ENCODE measurements at places on chromosomes 5 and 9. TPM values are rescaled to one million over a fixed set of nuclear protein-coding genes. Genes with fewer than 3 reads are reported as not detected.

The DAB2IP gene
- total RNA-seq: 3.9 TPM

DNA sequence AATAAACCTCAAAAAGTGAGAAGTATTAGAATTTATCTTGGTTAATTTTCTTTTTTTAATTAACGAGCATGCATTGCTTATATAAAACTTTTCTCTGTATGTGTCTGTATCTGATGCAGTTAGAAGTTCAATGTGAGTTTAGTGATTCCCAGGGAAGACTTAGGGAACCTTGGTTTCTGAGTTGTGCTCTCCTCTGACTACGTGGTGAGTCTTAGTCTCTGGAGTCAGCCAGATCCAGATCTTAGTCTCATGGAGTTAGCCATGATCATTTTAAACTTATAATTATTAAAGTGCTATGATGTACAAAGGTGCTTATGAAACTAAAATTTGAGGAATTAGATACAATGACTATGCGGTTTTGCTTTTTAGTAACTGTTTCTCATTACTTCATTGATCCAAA lies 285.3 kb upstream of the DMRT1 start:
- no peak for DNase-seq

The FBP1 gene
- not detected for total RNA-seq

DNA sequence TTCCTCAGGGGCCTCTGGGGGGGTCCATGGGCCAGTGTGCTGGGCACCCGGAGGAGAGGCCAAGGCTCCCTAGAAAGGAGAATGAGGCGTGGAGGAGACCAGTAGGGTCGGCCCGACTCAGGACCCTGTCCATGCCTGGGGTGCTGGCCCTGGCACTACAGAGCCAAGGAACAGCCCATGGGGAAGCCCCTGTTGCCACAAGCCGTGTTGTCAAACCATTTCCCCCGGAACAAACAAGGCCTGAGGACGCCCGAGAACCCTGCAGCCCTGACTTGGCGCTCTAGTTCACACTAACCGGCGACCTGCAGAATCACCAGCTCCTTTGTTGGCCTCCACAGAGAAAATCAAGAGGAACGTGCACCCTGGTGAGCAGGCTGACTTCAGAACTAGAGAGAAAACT lies 41.6 kb upstream of the SLC12A7 start:
- no peak for DNase-seq

GRCh38 chr5:62594364-62594984 lies 15.9 kb downstream of the LRRC70 start:
- DNase-seq: no peak

The HAPLN1 gene
- not detected for total RNA-seq

The CDC25C gene
- total RNA-seq: 21.5 TPM

DNA sequence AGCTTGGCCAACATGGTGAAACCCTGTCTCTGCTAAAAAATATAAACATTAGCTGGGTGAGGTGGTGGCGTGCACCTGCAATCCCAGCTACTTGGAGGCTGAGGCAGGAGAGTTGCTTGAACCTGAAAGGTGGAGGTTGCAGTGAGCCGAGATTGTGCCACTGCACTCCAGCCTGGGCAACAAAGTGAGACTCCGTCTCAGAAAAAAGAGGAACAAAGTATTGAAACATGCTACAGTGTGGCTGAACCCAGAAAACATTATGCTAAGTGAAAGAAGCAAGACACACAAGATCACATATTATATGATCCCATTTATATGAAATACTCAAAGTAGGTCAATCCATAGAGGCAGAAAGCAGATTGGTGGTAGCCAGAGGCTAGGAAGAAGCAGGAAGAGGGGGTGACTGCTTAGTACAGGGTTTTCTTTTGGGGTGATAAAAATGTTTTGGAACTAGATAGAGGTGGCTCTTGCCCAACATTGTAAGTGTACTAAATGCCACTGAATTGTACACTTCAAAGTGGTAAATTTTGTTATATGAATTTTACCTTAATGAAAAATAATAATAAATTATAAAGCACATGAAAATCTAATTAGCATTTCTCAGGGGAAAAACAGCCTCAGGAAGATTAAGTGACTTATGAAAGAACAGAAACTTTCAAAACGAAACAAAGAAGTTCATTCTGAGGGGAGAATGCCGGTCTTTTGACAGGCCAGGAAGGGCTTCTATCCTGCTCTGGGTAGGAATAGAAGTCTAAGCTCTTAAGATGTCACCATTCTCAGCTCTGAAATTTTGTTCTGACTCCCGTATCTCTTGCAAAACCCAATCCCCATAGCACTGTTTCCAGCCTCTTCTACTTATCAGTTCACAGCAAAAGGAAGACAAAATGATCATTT lies 161.1 kb upstream of the TBCA start:
- no peak for DNase-seq

- no peak for DNase-seq
Observed at GRCh38 chr5:14197056-14197455, 53.9 kb downstream of the TRIO start.

- DNase-seq: no peak
Observed at GRCh38 chr9:126307322-126308061, 19.1 kb upstream of the MVB12B start.

The FOXD4L3 gene
- not detected for total RNA-seq

GRCh38 chr5:144035046-144035740 lies 135.3 kb downstream of the YIPF5 start:
- no peak for DNase-seq

The CA9 gene
- total RNA-seq: 10.1 TPM

DNA sequence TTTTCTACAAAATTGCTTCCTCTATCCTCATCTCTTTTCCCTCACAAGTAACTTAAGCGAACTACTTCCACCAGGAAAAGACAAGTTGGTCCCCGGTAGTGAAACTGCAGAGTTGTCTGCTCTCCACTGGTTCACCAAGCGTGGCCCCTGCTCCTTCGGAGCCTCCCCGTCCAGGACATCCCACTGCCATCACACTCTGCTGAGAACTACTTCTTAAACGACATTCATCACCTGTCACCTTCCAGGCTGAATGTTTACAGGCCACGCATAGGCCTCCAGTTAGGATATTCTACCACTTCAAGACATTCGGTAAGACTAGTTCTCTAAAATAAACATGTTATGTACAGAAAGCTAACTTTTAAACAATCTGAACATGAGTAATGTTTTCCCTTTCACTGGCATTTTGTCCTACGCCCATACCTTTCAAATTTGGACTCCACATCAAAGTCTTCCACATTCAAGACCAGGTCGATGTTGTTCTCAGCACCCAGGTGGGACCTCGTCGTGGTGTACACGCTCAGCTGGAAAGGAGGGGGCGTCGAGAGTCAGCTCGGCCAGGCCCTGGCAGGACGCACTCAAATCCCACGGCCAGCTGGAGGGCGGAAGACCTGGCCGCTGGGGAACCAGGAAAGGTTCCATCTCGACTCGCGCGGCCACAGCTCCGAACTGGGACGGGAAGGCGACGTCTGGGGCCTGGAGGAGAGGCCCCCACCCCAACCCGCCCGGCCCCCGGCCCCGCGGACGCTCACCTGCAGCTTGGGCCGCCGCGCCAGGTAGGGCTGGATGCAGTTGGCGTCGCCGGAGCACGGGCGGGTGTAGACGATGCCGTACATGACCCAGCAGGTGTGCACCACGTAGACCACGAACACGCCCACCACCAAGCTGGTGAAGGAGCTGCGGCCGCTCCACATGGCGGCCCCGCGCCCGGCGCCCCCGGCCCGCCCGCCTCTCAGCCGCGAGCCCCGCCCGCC lies 683 bp downstream of the CLPTM1L start:
- DNase-seq: no peak

GRCh38 chr5:9233712-9234111 lies 312.2 kb downstream of the SEMA5A start:
- DNase-seq: no peak

- no peak for DNase-seq
Observed at GRCh38 chr5:163867324-163867723, 361.9 kb downstream of the MAT2B start.

DNA sequence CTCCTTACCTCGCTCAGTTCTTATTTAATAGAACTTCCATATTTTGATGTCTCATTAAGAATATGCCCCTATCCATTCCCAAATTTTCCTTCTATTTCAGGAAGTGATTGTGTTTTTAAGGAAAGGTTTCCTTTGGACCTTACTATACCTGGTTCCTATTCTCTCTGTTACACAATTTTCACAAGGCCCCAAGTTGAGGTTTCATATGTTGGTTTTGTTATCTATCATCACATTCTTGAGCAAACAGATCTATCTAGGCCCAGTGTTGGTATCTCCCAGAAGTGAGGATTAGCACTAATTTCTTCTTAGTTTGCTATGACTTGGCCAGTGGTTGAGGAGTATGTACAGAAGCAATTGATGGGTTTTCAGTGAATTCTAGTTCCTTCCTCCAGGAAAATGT lies 41.5 kb downstream of the ALG2 start:
- no peak for DNase-seq

GRCh38 chr5:129460936-129461710 lies 1.0 kb downstream of the ADAMTS19 start:
- peak; percentile 29 for DNase-seq

GRCh38 chr5:138083702-138084101 lies at the start of gene WNT8A:
Gene WNT8A, plus strand, starts transcription at chr5:138084033. Its CDS starts 95 bp downstream, at chr5:138084128.
- DNase-seq: no peak

DNA sequence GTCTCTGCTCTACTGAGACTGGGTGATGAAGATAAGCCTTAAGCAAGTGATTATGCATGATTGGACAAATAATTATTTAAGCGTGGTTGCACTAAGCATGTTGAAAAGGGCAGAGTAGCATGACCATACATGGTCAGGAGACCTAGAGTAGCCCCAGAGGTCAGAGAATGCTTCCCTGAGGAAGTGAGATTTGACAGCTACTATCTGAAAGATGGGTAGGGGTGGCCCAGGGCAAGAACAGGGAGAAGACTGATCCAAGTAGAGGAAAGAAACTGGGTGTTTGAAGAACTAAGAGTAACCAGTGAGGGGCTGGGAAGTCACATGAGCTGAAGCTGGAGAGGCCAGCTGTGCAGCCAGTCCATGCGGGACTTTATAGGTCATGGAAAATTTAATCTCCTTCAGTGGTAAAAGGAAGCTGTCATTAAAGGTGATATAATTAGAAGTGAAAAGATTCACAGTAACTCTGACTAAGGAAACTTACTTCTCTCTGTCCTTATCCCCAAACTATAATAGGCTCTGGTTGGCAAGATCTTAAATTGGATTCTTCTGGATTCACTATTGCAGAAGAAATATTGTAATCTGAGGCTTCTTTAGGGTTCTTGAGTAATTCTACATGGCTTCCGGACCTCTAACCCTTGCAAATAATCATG lies 35.2 kb downstream of the YIPF5 start:
- DNase-seq: no peak

GRCh38 chr5:109328626-109329025 lies 81.1 kb downstream of the PJA2 start:
- no peak for DNase-seq

GRCh38 chr9:17622141-17622540 lies 43.3 kb downstream of the SH3GL2 start:
- no peak for DNase-seq

The STK32A gene
- 0.32 TPM for total RNA-seq

- no peak for DNase-seq
Observed at GRCh38 chr9:121949364-121949763, 143.7 kb downstream of the TTLL11 start.

DNA sequence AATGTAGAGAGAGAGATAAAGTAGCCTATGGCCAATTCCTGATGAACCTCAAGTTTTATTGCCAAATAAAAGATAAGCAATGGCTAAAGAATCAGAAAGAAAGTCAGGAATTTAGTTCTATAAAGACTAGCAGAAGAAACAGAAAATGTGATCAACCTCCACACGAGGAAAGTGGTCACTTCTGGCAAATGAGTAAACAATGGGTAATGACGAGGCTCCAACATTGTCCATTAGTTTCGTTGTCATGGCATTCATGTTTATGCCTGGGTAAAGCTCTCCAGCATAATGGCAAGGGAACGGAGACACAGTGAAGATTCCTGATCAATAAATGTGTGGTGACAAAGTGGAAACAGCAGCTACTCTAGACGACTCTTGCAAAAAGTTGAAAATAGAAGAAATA lies 341.8 kb upstream of the CTNND2 start:
- DNase-seq: no peak

DNA sequence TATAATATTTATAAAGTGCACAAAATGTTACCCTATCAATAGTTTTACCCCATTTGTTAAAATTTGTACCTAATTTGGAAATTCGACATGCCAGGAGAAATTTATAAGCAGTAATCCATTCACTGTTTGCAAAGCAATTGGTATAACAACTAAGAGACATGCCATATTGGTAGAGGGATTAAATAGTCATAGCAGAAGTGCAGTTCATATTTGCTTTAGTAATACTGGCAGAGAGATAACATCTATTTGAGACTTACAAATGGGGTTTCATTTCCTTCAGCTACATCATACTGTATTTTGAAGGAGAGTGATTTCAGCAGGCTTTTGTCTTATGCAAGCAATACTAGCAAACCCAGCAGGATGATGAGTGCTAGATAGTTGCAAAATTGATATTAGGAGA lies 610.4 kb upstream of the CDH10 start:
- no peak for DNase-seq

The PCDHB13 gene
- 2.2 TPM for total RNA-seq

- DNase-seq: peak; percentile 41
Observed at GRCh38 chr5:59007460-59008063, 424.7 kb downstream of the RAB3C start.

GRCh38 chr5:72151646-72152045 lies 44.4 kb downstream of the MAP1B start:
- no peak for DNase-seq

The SMIM27 gene
- total RNA-seq: 11.5 TPM

DNA sequence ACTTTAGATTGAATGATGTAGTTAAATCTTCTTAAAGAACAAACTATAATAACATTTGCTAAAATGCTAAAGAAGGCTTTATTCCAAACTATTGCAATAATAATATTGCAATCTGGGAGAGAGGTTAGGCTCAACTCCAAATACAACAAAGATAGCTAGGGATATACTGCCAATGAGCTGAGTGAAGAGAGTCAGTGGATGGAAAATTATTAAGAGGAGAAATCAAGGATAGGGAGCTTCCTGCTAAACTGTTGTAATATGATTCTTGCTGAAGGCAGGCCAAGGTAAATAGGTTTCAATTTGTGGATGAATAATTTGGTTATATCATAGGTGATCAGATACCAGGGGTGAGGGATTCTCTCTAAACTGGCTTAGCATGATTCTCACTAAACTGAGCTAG lies 1651.5 kb downstream of the EFNA5 start:
- no peak for DNase-seq

GRCh38 chr9:36082931-36083330 lies 46.2 kb downstream of the RECK start:
- DNase-seq: no peak

The TAF11L5 gene
- not detected for total RNA-seq

The NUDT2 gene
- total RNA-seq: 15.6 TPM

DNA sequence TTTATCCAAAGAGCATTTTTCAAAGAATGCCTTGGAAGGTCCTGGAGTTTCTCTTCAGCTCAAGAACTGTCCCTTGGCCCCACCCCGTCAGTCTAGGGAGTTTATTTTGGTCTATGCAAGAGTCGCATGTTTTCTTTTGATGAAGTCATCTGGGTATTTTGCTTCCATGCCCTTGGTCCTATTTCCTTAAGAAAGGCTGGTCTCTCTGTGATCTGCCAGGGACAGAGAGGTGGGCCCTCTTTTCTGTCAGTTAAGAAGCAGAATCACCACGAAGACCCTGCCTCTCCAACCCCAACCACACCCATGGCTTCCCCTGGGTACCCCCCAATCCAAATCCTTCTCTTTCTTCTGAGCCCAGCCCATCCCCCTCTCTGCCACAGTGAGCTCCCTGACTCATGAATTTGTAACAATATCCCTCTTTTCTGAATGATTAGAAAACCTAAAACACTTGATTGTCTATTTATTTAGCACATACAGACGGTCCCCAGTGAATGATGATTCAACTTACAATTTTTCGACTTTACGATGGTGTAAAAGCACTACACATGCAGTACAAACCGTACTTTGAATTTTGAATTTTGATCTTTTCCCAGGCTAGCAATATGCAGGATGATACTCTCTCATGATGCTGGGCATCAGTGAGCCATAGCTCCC lies 163.5 kb upstream of the ADRA1B start:
- no peak for DNase-seq

All from NCI-H460 (cell line).